ENCODE measurements at places on chromosomes 4 and X.

- no peak for DNase-seq
Observed at GRCh38 chr4:149029056-149029651, 586.9 kb upstream of the NR3C2 start.

- DNase-seq, result peak; percentile 67
Observed at GRCh38 chr4:83561381-83561780, 25.5 kb downstream of the GPAT3 start.

GRCh38 chr4:107069049-107069448 lies 32.9 kb upstream of the DKK2 start:
- peak; percentile 97 for DNase-seq

DNA sequence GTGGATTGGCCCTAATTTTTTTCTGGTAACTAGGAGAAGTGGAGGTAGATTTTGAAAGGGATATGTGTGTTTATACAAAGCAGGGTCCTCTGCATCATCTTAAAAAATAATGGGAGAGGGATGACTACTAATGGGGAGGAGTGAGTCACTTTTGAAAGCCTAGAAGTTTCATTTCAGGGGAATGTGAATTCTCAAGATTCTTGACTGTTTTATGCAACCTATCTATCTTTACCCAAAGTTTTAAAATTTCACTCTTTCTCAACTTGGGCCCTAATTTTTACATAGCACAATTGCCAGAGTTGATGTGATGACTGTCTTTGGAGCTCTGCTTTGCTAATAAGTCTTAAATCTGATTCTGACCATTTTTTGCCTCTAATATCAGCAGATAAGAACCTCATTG lies 445.2 kb downstream of the GRXCR1 start:
- DNase-seq, result peak; percentile 50

DNA sequence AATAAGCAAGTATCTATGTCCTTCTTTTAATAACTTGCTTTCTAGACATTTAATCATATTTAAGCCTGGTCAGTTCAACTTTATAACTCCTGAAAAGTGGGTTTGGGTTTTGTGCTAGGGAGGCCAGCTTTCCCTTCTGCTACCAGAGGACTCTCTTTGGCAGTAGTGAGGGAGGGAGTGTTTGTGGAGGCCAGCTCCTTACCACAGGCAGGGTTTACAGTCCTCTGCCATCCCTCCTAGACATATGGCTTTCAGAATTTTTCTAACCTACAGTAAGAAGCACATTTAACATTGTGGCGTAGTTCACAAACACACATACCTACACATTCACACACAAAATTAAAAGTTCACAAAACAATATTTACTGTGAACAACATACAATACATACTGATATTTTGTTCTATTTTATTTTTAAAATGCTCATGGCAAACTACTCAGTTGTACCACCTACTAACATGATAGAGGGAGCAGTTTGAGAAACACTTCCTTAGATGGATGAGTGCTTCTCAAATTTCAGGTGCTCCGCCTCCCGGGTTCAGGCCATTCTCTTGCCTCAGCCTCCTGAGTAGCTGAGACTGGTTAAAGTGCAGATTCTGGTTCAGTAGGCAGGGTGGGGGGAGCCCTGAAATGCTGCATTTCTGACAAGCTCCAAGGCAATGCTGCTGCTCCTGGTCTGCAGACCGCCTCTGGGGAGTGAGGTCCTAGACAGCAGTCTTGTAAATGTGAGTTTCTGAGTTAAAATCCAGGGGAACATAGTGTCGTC lies 86.7 kb downstream of the PTTG2 start:
- DNase-seq, result peak; percentile 62

DNA sequence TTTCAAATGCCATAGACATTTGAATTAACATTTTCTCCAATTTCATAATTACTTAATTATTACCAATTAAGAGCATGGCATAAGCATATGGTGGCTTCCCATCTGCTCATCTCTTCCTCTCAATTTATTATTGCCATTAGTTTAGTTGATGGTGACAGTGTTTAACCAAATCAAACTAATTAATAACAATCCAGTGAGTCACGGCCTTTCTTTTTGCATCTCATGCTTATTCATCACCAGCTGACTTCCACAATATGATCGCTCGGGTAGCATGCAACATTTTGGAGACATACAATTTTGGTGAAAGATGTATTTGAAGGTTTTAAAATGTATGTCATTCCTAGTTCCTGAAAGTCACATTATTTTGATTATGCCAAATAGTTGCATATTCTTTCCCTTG lies 172.8 kb upstream of the TACR3 start:
- DNase-seq, result no peak

DNA sequence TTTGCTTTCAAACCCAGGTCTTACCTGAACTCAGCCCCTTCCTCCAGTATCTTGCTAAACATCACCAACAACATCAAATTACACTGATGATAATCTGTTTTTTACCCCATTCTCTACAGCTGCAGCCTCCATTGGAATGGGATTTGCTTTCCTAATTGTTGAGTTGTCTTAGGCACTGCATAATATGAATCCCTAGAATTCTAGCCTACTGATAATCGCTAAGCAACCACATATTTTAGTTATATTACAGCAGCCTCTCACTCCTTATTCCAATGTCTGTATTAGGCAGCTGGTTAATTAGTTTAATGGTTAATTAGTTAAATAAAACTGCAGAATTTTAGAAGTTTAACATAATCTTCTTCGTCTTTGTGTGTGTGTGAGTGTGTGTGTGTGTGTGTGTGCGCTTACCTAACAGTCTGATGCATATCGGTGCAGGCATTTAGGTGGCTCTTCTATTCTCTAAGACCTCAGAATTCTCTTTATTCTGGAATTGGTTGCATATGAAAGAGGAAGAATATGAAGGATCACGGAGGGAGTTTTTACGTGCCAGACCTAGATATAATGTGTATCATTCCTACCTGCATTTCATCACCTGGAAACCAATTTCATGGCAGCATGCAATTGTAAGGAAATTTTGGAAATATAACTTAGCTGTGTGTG lies 5.3 kb upstream of the COMMD8 start:
- peak; percentile 58 for DNase-seq

DNA sequence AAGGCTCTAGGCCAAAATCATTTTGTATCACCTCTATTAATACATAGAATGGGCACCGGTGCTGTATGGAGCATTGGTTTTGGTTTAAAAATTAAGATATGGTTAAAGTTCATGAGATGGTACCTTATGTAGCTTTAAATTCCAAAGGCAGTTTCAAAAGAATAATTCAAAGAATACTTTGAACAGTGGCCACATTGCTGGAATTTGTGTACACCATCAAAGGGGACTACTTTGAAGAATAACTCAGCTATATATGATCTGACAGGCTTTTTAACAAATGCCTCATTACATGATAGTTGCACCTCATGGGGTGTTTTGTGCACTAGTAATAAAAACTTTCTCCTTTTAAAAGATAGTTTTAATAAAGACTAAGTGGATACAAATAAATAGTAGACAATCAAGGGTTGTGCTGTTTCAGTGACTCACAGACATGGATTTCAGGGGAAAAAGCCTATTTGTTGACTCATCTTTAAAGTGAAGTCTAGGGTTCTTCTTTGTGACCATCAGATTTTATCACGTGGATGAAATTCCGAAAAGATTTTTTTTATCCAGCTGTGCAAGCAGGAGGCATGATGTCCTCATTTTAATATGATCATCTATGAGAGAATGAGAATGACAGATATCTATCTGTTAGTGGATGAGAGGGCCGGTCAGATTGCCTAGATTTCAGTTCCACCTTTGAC lies 12.8 kb downstream of the MTM1 start:
- DNase-seq, result peak; percentile 80

DNA sequence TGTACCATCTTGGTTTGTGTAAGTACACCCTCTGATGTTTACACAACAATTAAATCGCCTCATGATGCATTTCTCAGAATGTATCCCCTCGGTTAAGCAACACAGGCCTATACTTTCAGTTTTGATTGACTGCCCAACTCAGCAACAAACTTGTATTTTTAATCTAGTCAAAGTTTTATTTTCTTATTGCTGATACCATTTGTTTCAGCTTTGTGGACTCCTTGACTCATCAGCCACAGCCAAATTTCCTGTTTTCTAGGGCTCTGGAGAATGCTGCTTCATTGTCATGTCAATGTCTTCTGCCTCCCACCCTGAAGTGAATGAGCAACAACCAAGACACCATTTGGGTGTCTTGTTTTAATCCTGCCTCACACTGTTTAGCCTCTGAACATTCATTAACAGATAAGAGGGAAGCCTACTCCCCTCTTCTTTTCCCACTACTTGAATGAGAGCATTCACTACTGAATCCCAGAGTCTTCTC lies 14.0 kb downstream of the BBS12 start:
- DNase-seq, result peak; percentile 73

DNA sequence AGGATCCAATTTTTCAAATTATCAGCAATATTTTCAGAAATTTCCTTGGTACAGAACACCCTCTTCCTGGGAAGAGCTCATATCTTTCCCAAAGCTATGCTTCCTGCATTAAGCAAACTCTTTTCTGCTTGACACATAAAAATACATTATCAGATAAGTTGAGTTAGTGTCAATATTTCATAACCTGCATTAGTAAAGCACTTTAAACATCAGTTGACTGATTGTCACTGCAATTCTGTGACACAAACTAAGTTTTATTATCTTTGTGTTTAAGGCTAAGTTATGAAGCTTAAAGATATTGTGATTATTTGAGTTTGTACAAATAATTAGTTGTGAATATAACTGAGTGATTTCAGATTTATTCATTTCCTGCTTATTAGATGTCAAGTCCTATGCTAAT lies 1045.4 kb upstream of the GRID2 start:
- no peak for DNase-seq

GRCh38 chrX:47650164-47651042 lies at the start of gene ELK1:
TSS of gene ELK1 (minus strand) at chrX:47650563. CDS start at chrX:47641441, 9,122 bp downstream.
- peak; percentile 99 for DNase-seq

DNA sequence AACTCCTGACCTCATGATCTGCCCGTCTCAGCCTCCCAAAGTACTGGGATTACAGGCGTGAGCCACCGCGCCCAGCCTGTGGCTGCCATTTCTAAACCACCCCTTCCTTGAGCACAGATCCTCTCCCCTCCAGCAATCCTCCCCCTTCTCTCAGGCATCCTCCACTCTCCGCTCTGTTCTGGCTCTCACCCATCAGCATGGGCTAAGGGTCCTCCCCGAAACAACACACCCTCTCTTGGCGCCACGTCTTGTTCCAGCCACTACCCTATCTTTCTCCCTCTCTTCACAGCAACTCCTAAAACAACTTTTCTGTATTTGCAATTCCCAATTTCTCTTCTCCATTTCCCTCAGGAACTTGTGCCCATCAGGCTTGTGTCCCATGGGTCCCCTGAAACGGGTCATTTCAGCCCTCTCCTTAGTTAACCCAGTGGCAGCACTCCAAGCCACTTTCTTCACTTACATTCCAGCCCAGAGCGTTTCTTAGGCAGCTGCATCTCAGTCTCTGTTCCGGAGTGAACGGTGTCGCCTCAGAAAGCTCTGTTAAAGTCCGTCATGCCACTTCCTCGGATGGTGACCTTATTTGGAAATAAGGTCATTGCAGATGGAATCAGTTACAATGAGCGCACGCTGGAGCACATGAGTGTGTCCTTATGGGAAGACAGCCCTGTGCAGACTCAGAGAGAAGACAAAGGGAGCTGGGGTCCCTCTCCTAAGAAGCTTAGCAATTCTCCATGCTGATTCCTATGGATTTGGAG lies 28.3 kb upstream of the CLDN24 start:
- DNase-seq, result no peak

DNA sequence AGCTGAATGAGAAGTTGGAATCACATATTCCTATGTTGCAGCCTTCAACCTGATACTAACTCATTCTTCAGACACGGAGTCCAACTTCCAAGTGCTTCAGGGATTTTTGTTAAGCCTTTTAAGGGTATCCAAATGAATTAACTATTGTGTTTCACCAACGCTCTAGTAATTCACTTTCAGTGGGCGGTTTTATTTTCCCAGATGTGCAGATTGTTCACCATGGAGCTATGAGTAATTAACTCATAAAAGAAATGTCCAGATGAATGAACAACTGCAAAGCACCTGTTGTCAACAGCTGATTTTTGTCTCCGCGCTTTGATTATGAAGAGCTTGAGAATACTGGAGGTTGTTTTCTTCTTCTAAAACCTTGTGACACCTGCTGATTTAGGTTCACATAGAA lies 187.6 kb downstream of the CBR4 start:
- no peak for DNase-seq

DNA sequence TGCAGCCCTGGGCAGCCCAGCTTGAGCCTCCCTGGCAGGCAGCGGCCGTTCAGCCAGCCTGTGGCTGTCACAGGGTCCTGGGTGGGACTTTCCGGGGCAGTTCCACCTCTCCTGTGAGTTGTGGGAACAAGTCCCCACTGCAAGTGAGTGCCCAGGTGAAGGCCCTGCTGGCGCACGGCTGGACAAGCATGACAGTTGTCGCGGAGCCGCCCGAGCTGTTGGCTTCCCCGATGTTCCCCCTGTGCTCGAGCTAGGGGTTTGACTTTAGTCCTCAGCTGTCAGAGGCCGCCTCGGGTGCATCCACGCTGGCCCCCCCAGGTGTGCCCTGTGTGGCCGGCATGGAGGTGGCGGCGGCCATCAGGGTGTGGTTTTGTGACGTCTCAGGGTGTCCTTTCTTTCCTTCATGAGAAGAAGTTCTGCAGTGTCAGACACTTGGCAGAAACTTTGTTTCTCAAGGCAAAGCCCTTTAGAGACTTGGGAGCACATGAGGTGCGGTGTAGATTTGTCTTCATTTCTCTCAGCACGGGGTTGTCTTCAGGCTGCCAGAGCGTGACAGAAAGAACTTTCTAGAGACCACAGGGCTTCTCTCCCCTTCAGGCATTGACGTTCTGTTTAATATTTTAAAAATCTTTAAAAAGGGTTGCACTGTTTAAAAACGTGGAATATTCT lies 69.4 kb upstream of the HGFAC start:
- DNase-seq, result no peak

DNA sequence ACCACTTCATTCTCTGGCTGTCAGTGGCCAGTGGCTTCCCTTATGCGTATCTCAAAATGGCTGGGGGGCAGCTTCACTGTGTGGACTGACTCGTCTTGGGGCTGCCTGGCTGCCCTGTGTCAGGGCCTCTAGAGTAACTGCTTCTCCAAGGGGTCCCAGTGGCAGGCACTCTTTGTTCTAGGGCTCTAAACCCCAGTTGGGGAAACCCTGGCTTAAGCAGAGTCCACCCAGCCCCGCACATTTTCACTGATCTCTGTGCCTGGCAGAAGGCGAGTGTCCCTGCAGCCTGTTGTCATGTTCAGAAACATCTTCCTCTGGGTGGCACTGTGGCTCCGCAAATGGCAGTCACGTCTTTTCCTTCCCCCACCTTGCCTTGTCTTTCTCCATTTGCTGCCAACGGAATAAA lies 59.7 kb downstream of the NBDY start:
- DNase-seq, result no peak

- no peak for DNase-seq
Observed at GRCh38 chr4:143280861-143281260, 55.8 kb upstream of the GAB1 start.

GRCh38 chrX:19627533-19627932 lies 112.2 kb upstream of the MAP3K15 start:
- peak; percentile 11 for DNase-seq
